Ovary (tissue), 10 donors: ENCODE measurements at places on chromosomes 7 and 10.

- no peak for DNase-seq
These were observed 471.7 kb upstream of the GALNT17 start for GRCh38 chr7:70660154-70660818.

DNA sequence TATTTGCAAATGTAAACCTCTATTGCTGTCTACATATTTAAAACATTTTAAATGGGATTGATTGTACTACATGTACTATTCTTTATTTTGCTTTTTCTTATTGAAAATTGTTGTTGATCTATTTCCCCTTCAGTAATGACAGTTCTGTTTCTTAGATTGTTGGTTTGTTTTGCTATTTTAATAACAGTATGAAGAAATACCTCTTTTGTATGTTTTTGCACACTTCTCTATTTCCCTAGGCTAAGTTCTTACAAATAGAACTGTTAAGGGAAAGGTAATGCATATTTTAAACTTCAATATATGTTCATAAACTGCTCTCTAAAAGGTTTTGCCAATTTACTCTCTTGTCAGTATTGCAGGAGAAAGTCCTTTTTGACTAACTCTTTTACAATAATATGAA is 195.0 kb upstream of the PRPS1L1 start:
- DNase-seq, result no peak

DNA sequence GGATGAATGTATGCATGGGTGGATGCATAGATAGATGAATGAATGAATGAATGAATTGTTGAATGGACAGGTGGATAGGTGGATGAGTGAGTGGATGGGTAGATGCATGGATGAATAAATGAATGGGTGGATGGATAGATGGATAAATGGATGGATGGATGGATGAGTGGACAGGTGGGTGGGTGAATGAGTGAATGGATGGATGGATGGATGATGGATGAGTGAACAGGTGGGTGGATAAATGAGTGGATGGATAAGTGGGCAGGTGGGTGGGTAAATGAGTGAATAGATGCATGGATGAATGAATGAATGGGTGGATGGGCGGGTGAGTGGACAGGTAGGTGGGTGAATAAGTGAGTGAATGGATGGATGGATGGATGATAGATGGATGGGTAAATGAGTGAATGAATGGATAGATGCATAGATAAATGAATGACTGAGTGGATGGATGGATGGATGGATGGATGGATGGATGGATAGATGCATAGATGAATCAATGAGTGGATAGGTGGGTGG is 72.6 kb downstream of the MYL10 start:
- no peak for DNase-seq

- DNase-seq, result no peak
These were observed 6.0 kb downstream of the AGFG2 start for GRCh38 chr7:100544967-100545359.

DNA sequence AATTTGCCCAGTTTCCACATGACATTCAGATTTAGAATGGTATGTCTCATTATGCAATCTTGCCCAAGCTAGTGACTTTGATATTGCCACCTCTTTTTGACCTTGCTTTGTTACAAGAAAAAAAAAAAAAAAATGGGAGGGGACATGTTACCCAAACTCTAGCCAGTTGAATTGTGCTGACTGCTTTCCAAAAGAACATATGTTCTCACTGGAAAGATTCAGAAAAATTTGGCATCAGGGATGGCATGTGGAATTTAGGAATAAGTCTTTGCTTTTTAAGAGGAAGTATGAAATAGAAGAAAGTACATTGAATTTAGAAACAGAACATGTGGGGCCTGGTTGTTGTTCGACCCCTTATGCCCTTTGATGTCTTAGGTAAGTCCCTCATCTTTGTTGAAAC is 846.8 kb downstream of the NRG3 start:
- DNase-seq, result no peak

GRCh38 chr7:4091767-4092166 is 590.3 kb upstream of the FOXK1 start:
- DNase-seq, result no peak

DNA sequence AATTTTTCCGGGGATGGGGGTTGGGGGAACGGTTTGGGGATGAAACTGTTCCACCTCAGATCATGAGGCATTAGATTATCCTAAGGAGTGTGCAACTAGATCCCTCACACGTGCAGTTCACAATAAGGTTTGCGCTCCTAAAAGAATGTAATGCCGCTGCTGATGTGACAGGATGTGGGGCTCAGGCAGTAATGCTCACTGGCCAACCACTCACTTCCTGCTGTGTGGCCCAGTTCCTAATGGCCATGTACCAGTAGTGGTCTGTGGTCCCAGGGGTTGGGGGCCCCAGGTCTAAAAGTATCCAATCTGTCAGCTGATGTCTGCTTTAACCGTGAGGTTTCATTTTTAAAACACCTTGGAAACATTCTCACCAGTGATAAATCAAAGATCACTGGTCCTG is 2.2 kb downstream of the STN1 start:
- DNase-seq, result no peak

DNA sequence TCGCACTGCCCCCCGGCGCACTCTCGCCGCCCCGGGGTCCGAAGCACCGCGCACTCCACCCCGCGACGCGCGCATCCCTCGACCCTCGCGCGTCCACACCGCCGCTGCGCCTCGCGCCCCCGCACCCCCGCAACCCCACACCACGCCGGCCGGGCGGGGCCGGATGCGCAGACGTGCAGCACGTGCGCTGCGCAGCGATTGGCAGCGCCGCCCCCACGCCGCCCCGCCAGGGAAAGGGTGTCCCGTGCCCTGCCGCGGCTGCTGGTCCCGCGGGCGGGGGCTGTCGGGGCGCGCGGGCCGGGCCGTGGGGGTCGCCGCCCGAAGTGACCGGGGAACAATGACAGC is 53.7 kb upstream of the KDM7A start:
- DNase-seq, result peak; percentile 39

DNA sequence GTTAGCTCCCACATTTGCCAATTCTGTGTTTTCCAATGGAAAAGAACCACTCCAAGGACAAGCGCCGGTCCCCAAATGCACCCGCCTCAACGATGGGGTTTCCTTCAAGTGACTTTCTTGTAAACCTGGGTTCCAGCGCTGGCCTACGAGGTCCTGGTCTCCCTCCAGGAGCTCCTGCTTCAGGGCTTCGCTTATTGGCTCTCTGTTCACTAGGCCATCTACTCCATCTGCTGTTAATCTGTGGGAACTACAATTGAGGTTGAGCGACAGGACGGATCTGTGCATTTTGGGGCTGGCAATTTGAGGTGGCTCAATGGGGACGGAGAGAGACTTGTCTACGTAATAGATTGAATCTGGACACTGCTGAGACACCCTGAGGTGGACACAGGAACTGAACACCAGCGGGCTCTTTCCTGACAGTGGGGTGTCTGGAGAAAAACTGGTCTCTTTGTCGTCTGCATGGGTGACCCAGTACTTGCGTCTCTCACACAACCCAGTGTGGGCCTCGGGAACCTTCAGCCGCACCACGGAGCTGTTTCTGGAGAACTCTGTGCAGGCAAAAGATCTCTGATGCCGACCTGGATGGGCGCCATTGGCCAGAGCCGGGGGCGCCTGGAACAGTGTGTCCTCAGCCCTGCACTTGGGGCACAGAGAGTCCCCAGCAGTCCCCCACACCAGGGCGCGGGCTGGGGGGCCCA is 115.9 kb upstream of the ADAM12 start:
- DNase-seq, result peak; percentile 40

GRCh38 chr7:24283554-24283896 is 465 bp upstream of the NPY start:
- no peak for DNase-seq

GRCh38 chr10:19730907-19731217 is 85.4 kb upstream of the PLXDC2 start:
- no peak for DNase-seq

DNA sequence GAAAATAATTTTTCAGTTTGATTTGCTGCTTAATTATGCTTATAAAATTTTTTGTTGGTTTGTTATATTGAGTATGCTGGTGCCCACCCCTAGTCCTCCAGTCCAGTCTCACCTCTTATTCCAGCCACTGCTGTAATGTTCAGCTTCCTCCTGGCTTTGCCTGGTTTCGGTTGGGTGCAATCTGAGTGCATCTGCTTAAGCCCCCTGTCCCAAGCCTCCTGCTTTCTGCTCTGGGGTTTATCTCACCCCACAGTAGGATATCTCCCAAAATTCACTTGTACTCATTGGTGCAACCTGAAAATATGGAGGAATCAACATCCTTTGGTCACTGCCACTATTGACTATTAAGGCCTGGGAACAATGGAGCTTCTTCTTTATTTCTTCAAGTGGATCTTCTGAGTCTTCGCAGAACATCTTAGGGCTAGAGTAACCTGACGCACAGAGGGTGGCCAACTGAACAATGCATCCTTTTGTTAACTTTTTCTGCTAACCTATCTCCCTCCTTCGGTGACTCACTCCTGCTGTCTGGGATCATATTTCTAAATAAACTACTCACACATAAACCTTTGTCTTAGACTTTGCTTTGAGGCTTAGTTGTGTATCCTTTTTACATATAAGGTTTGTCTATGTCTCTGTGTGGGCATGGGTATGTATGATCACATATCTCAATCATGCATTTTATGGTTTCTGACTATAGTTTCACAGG is 19.1 kb upstream of the SOSTDC1 start:
- no peak for DNase-seq

DNA sequence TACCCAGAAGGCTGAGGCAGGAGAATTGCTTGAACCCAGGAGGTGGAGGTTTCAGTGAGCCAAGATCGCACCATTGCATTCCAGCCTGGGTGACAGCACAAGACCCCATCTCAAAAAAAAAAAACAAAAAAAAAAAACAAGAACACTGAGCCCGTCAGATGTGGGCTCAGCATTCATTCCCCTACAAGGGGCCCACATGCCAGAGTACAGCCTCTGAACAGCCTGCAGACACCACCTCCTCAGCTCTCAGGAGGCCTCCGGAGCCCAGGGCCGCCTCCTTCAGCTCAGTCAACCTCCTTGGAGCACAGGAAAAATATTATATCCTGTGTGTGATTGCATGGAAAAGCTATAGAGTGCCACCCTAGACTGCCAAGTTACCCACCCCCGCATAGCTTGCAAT is 112.3 kb downstream of the ABLIM1 start:
- no peak for DNase-seq

- no peak for DNase-seq
These were observed 60.7 kb downstream of the OTUD1 start for GRCh38 chr10:23499372-23500132.

DNA sequence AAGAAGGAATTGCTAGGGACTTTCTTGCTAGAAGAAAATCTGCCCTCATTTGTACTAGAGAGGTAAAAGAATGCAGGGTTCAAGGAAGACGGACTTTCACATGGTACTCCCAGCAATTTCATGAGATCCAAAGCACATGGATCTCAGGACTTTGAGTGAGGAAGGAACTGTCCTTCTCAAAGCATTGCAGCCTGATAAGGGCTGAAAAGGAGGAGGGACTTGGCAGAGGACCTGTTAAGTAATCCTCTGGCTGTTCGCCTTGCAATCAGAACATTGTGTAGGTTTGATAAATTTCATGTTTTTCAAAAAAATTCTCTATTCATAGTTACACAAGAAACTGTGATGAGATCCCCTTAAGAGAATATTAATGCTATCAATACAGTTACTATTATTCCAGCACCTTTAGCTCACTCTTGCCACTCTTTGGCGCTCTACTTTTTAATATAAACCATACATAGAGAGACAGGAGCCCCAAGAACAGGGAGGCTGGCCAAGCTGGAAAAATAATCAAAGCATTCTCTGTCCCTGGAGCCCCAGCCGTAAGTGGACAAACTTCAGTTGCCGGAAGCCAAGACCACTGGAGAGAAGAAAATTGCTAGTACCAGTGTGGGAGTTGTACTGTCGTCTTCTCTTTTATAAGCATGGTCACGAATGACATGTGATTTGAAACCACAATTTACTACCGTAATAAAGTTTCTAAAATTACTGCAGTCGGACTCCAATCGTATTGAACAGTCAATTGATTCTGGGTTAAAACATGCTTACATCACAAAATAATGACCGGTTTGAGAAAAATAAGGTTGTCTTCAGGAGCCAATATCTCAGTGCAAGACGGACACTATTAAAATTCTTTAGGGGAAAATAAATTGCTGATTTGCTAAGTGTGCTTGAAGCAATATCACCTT is 424.4 kb downstream of the SDK1 start:
- DNase-seq, result peak; percentile 34

- DNase-seq, result no peak
These were observed 30.3 kb downstream of the SLC29A3 start for GRCh38 chr10:71349406-71349805.

GRCh38 chr7:101906291-101907240 is 89.1 kb downstream of the CUX1 start:
- no peak for DNase-seq

DNA sequence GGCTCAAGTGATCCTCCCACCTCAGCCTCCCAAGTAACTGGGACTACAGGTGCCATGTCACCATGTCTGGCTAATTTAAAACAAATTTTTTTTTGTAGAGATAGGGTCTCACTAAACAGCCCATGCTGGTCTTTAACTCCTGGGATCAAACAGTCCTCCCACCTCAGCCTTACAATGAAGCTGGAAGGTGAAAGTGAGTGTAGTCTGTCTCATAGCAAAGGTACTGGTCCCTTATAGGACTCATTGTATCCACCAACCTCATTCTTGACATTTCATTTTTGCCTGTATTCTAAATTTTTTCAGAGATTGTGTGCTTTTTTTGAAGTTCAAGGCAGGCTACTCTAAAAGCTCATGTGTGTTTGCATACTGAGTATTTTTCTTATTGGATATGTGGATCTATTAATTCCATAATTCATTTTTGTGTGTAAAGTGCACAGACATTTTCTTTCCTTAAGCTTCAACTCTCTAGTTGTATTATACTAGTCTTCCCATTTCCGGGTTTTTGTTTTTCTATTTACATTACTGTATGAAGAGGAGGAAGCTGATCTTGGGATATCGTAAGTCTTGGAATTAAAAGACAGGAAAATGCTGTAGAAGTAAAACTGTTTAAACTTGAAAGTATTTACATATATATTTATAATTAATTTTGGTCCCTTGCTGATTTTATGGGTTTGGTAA is 13.3 kb downstream of the KMT2E start:
- no peak for DNase-seq

- no peak for DNase-seq
These were observed 72.6 kb downstream of the FOXP2 start for GRCh38 chr7:114487174-114487573.
